ENCODE measurements at places on chromosomes 2 and 18.

DNA sequence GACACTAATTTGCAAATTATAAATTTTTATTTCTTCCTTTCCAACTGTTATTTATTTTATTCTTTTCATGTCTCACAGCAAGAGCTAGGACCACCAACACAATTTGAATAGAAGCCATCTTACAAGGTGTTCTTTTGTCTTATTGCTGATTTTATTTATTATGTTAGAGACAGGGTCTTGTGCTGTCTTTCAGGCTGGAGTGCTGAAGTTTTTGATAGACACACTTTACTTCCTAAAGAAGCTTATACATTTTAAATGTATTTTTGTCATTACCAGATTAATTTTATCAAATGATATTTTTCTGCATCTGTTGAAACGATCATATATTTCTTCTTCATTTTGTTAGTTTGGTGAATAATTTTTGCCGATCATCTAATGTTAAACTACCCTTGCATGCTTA, 130.3 kb upstream of the BCL2L11 start:
- no peak for DNase-seq

DNA sequence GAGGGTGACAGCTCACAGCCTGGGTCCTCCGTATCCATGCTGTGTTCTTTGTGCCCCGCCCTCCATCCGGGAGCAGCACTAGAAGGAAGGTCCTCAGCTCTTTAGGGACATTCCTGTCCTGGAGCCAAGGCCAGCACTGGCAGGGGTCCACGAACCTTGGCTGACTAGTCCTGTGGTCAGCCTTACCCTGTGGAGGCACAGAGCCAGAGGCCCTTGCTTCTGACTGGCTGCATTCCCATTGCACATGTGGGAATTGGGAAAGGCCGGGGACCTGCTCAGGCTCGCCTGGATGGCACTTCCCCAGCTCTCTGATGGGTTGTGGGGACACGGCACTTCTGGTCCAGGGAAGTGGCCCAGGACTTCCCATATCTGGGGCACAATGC, 24.9 kb upstream of the RHOB start:
- no peak for DNase-seq

DNA sequence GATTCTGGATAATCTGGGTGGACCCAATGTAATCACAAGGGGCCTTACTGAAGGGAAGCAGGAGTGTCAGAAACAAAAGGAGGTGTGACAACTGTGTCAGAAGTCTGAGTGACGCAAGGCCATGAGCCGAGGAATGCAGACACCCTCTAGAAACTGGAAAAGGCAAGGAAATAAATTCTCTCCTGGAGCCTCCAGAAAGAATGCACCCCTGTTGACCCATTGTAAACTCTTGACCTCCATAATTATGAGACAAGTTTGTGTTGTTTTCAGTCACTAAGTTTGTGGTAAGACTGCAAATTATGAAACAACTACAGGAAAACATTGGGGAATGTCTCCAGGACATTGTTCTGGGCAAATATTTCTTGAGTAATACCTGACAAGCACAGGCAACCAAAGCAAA, 47.3 kb upstream of the B3GNT7 start:
- no peak for DNase-seq

GRCh38 chr2:155381436-155381835, 682.9 kb downstream of the KCNJ3 start:
- DNase-seq = no peak

GRCh38 chr2:124039762-124040291, 14.7 kb downstream of the CNTNAP5 start:
- no peak for DNase-seq

- DNase-seq = no peak
These were observed 11.1 kb upstream of the NTSR2 start for GRCh38 chr2:11680901-11681721.
